ENCODE measurements at places on chromosomes 12 and 14.

DNA sequence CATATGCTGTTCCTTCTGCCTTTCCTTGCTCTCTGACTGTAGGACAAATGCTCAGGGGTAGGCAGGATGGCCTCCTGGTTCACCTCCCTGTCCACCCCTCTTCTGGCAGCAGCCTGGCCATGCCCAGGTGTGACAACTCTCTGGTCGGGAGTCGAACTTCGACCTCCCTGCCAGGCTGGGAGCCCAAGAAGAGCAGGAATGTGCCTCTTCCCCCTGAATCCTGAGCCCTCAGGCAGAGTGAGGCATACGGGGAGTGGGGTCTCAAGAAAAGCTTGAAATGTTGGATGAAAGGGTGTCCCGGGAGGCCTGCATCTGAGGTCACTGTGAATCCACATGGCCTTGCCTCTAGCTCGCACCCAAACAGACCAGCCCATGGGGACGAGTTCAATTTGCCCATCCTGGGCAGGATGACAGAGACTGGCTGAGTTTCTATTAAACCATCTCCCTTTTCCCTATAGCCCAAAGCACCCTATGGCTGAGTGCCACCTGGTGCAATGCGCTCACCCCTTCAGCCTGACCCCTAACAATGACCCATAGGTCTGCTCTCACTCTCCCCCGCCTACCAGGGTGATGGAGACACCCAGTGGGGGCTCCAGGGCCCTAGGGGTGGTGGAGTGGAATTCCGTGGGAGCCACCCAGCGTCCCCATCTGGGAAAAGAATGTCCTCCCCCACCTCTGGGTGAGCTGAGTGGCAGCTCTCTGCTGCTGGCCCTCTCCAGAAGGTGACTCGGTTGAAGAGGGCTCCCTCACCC lies 52.9 kb upstream of the DIO3 start:
- DNase-seq = no peak

GRCh38 chr12:4439736-4440135 lies 5.9 kb downstream of the FGF6 start:
- no peak for DNase-seq

- no peak for DNase-seq
Measured at GRCh38 chr14:79658221-79658620, 553.1 kb downstream of the DIO2 start.

DNA sequence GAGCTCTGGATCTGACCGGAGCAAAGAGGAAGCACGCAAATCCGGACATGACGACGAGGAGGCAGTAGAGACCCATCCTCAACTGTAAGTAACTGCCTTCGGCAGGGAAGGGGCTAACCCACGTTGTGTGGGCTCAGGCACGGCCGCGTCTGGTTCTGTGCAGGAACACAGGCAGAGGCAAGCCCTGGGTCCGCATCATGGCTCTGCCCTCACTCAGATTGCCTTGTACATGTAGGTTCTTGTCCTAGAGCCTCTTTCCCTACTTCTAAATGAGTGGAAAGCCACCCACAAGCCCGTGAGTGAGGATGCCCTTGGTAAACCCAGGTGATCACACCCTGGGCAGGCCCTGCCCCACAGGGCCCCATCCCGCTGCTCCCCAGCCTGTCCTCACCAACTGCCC lies 8.9 kb upstream of the RPLP0 start:
- no peak for DNase-seq

DNA sequence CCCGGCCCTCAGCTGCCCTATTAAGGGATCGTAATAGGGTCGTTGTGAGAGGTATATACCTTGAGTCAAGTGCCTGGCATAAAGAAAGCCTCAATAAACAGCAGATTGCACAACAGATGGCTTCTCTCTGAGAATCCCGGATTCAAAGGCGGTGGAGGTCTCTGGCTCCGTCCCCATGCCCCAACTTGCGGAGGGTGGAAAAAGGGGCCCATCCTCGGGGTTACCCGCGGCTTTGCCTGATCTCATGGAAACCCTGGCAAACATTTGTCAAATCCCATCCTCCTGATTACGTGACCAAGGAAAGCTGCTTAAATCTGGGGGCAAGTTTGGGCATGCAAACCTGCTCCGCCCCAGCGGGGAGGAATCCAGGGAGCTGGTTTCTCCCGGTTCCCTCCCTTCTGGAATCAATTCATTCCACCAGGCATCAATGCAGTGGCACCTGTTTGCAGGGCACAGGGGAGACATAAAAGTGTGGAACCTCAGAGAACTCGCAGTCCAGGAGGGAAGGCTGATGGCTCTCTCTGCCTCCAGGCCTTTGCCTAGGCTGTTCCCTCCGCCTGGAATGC lies 12.3 kb downstream of the TRPV4 start:
- DNase-seq = no peak

- no peak for DNase-seq
Measured at GRCh38 chr12:32726286-32726685, 29.4 kb downstream of the YARS2 start.

GRCh38 chr12:84920331-84920730 lies 7.7 kb upstream of the SLC6A15 start:
- no peak for DNase-seq

DNA sequence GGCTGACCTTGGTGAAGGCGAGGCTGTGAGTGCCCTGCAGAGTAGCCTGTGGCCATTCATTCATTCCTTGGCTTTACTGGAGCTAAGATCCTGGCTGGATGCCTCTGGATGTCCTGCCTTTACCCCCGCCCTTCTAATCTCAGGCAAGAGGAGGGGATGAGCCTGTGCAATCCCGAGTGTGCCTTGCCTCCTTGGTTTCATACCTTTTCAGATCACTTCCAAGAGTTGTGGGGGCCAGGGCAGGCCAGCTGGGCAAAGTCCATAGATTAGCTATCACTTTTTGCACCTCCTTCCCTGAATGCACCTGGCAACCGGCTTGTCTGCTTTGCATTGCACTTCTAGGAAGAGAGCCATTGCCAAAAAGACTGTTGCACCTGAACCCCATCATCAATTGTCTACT lies 1.5 kb downstream of the VRTN start:
- DNase-seq = no peak

GRCh38 chr14:57417228-57417627 lies 26.8 kb downstream of the NAA30 start:
- no peak for DNase-seq

DNA sequence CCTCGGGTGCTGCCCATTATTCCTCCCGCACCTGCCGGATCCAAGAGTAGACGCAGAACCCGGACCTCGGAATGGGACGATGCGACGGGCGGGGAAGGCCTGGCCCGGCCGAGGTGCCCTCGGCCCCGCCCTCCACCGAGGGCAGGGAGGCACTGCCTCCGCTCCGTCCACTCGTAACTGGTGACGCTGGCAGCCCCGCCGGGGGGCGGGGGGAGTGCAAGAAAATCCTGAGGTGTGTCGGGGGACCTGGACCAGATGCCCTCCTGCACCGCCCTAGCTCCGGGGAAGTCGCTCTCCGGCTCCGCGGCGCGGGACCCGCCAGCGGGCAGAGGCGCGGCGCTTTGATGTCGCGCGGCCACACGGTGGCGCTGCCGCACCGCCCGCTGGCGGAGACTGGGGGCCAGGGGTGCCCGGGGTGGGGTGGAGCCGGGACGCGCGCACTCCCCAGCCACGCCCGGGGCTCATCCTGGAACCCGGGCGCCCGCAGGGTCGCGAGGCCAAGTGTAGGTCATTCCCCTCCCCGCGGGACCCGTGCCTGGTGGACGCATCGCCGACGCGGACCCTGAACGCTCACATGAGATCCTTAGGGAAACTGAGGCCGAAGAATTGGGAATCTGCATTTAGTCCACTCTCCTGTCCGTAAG lies 202.8 kb downstream of the TTC8 start:
- peak; percentile 65 for DNase-seq

- no peak for DNase-seq
Measured at GRCh38 chr12:9669534-9669933, at the start of gene CLEC2D. TSS of gene CLEC2D (plus strand) at chr12:9669713. CDS start at chr12:9669735, 22 bp downstream.

DNA sequence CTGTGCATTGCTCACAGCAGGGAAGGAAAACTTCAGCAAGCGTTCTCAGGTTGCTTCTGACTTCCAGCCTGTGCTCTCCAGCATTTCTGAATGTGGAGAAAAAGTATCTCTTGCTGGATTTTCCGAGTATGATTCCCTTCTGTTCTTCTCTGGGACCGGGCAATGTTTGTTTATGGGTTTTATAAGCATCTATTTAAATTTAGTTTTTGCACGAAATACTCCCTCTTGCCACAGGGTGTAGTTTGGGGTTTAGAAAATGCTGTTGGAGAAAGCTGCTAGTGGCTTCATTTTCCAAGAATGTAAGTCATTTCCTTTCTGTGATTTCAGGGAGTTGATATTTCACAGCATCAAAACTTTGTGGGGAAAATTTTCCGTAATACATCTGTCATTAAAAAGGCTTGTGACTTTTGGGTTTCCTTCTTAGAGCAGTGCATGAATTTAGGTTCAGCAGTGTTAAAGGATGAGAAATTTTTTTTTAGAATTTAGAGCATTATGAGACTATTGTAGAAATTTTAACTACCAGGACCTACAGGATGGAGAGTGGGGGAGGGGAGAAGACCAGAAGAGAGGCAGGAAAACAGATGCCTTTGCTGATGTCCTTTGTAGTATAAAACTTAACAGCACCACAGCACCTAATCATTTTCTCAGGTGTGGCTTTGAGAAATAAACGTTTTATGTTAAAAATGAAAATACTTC lies 1.5 kb downstream of the FRMD6 start:
- no peak for DNase-seq

DNA sequence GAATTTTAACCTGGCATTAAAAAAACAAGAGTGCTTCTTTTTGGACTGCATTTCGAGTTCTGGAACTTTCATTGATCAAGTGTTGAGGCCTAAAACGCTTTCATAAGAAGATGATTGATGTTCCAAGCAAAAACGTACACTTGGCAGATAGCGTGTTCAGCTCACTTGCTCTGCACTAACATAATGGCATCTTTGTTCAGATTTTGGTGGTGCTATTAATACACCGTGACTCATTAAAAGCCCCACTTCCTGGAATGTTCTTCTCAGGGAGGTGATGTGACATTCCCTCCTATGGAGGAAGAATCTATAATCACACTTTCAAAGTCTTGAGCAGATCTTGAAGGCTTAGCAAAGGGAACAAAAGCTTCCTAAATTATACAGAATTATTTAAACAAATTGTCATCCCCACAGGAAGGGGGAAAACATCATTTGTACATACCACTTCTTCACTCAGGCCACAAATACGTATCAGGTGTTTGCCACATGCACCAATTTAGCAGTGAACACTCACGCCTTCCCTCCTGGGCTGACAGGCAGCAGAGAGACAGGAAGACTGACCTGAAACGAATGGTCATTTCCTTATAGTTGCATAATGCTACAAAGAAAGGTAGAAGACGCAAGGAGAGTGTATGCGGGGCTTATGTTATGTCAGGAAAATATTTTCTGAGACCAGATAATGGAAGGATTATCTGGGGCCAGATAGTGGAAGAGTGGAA lies 15.4 kb downstream of the HSP90AA1 start:
- no peak for DNase-seq

GRCh38 chr14:42229976-42230375 lies 623.3 kb downstream of the LRFN5 start:
- no peak for DNase-seq

DNA sequence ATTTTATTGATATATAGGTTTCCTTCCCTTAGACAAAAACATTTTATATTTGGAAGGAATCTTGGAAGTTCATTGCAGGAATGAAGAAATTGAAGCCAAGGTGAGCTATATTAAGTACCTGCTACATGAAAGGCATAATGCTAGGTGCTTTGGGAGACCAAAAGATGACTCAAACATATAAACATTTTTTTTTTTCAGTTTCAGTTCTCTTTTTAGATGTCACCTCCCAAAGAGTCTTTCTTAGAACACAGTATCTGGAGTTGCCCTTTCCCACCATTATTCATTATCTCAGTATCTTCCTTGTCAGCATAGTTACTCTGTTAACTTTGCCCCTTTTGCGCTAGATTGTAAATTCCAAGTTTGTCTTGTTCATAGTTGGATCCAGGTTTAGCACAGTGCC lies 1.1 kb downstream of the LIN52 start:
- DNase-seq = no peak

GRCh38 chr14:22383515-22384166 lies 205.4 kb downstream of the DAD1 start:
- no peak for DNase-seq

GRCh38 chr14:20560961-20561360 lies at the start of gene RNASE9:
TSS of gene RNASE9 (minus strand) at chr14:20561047.
- no peak for DNase-seq

GRCh38 chr14:93898731-93899130 lies 28.4 kb upstream of the FAM181A start:
- DNase-seq = no peak

DNA sequence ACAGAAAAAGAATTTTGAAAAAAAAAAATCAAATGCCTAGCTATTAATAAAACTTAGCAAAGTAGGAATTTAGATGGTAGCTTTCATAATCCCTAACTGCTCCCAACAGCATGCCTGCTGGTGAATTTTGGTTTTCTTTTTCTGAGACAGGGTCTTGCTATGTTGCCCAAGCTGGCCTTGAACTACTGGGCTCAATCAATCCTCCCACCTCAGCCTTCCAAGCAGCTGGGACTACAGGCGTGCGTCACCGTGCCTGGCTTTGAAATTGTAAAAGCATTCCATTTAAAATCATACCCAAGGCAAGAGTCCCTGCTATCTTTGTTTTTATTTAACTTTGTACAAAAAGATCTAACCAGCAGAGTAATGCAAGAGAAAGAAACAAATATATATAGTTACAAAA lies 20.7 kb downstream of the FBXO21 start:
- no peak for DNase-seq

GRCh38 chr12:117863002-117863709 lies 105.6 kb downstream of the KSR2 start:
- DNase-seq = no peak

DNA sequence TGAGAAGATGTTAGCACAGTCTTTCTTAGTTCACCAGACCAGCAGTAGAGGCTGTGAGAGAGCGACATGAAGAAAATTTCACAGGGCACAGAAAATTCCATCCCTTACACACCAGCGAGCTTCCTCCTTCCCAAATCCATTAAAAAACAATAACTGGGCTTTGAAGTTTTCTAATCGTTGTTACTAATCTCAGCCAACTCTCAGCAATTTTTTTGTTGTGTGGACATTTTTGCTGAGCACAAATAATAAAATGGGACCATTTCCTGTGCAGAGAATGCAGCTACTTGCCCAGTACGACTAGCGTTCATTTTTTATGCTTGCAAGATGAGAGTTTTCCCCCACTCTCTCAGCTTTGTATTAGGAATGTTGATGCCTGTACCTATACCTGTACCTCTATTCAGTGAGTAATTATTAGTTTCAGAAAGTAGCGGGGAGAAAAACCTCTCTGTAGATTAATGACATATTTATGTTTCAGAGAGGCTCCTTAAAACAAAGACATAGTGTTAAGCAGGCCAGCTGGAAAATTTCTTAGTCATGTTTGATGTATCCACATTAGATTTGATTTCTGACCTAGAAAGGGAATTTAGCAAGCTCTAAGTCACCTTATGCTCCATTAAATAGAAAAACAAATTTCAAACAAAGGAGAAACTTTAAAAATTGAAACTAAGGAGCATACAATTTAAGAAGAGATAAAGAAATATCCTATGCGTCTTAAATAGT lies 146.5 kb downstream of the SRGAP1 start:
- DNase-seq = no peak

GRCh38 chr12:32455607-32456071 lies 56.3 kb downstream of the FGD4 start:
- no peak for DNase-seq

- DNase-seq = no peak
Measured at GRCh38 chr12:26177283-26177682, 18.1 kb upstream of the SSPN start.

GRCh38 chr14:58066115-58066514 lies 85.9 kb downstream of the ARMH4 start:
- no peak for DNase-seq

- no peak for DNase-seq
Measured at GRCh38 chr12:64911081-64911480, 86.6 kb downstream of the TBC1D30 start.

Data from stimulated activated CD4-positive, alpha-beta T cell treated with anti-CD3 and anti-CD28 coated beads, Interleukin-4, amount 100 ng/mL, for 1 hour (primary cell).